ENCODE measurements at places on chromosomes 3 and 15.

DNA sequence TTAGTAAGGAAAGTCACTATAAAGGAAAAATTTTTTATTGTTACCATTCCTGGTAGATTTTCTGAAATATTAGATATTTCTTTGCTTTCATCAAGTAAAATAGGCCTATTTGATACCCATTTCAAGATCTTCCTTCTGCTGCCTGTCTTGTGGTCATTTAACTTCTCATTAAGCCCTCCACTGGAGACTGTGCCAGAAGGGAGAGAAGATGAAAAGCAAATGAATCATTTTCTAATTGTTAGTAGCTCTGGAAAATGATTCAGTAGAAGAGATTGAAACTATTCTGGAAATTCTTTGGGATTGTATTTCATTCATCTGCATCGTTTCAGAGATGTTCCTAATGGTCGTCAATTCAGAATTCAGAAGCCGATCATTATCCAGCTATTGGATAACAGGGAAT is 3.2 kb downstream of the KCTD6 start:
- DNase-seq: no peak

DNA sequence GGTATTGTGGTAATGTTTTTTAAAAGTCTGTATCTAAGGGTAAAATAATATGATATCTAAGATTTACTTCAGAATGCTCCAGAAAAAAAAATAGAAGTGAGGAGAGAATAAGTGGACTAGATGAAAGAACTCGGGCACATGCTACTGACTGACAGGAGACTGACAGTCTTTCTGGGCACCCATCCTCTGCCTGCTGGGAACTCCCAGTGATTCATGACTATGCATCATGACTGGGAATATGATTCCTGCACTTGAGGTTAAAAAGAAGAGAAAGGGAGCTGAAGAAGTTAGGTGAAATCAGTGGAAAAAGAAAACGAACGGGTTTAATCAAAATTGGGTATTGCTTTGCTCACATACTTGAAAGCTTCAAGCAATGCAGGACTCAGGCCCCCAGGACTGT is 35.7 kb upstream of the SPSB4 start:
- DNase-seq: no peak

GRCh38 chr15:101371081-101371480 is 76.0 kb upstream of the SNRPA1 start:
- DNase-seq: no peak

DNA sequence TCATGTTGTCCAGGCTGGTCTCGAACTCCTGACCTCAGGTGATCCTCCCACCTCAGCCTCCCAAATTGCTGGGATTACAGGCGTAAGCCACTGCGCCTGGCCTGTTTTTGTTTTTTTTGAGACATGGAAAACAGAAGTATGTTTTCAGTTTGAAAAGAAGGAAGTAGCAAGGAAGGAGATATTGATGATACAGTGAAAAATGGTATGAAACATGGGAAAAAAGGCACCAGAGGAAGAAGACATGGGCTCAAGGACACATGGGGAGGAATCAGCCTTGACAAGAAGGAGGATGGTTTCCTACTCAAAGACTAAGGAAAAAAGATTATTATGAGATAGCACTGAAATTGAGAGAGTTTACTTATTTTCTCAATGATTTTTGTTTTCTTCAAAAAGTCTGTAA is 30.7 kb downstream of the FMN1 start:
- DNase-seq: no peak

- DNase-seq: no peak
These were observed 515.9 kb downstream of the NLGN1 start for GRCh38 chr3:173913397-173913796.

DNA sequence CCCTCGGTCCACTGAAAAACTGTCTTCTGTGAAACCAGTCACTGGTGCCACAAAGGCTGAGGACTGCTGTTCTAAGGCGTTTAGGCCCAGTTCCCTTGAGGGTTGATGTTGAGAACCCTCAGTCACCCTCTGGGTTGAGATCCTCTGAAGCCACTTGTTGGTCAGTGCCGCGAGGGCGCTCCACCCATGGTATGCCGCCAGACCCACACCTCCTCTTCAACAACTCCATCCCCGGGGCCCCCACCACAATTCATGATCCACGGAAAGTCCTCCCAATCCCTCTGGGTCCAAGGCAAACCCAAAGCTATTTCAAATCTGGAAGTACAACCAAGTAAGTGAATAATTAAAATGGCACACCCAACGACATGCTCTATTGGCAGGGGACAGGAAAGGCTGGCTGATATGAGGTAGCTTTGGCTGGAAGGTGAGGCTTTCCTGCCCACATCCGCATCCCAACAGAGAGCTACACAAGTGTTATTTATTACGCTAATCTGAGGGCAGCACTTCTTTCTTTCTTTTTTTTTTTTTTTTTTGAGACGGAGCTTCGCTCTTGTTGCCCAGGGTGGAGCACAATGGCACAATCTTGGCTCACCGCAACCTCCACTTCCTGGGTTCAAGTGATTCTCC is 58.1 kb downstream of the XXYLT1 start:
- DNase-seq: no peak

GRCh38 chr3:52739730-52740129 is 31.0 kb downstream of the NEK4 start:
- DNase-seq: no peak

GRCh38 chr15:98671060-98672008 is 23.0 kb downstream of the IGF1R start:
- no peak for DNase-seq

DNA sequence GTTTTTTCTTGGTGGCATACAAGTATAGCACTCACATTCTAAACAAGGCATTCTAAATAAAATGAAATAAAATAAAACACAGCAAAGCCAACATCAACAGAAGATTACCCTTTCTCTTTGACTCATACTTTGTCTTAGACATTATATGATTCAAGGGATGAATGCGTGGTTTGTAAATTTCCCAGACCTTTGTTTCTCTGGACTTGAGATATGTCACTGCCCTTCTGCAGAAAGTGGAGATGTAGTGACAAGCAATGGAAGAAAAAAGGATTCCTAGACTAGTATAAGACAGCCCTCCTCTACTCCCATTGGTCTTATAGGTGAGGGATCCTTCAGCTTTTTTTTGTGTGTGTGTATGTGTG is 22.4 kb downstream of the NANOGP8 start:
- DNase-seq: no peak

DNA sequence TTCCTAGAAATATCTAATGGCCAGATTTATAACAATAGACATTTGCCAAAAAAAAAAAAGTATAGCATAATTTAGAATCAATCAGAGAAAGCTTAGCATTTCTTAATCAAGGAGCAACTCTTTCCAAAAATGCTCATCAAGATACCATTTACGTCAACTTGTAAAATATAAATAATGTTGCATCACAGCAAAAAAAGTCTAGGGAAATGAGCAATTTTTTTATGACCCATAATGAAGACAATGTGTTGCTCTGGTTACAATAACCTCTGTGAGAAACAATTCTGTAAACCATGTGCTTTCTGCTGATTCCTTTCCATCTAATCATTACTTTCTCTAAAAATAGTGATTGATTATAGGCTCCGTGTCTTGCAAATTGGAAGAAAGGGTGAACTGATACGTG is 36.3 kb downstream of the KBTBD8 start:
- DNase-seq: no peak

- no peak for DNase-seq
These were observed 130.1 kb downstream of the RTP4 start for GRCh38 chr3:187498211-187498724.

GRCh38 chr3:54337846-54338245 is 215.5 kb downstream of the CACNA2D3 start:
- no peak for DNase-seq

DNA sequence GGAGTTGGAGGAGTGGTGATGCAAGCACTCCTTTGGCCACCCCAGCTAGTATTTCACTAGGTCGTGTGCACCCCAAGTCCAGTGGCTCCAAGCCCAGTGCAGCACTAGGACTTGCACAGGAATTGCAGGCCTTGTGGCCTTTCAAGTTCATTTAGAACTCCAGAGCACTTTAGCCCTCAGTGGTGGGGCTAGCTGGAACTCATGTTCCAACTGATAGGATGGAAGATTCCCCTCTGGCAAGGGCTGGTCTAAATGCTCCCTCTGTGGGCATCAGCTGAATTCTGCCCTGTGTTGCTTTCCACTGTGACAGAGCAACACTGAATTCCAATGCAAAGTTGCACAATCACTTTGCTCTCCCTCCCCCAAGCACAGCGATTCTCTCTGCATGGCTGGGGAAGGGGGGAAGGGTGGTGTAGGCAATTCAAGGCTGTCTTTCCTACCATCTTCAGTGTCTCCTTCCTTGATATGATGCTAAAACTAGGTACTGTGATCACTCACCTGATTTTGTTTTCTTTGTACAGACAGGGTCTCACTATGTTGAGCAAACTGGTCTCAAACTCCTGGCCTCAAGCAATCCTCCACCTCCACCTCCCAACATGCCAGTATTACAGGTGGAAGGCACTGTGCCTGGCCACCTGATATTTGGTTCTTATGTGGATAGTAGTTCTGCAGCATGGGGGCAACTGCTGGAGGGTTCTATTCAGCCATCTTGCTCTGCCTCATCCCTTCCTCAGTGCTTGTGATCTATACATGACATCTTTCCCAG is 10.3 kb downstream of the USF3 start:
- no peak for DNase-seq

DNA sequence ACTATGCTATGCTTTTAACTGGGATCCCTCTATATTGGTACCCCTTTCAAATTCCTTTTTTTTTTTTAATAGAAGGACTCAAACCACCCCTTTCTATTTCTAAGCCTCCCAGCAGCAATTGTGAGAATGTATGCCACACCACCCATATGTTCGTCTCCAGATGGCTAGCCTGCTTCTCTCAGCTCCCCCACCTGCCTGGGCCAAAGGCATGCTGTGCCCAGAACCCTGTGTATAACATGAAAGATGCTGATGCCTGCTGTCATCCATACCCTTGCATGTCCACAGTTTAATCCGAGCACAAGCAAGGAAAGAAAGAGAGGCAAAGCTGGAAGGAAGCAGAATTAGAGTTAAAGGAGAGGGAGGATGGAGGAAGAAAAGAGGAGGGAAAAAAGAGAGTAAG is 159.5 kb upstream of the CNTN6 start:
- no peak for DNase-seq

DNA sequence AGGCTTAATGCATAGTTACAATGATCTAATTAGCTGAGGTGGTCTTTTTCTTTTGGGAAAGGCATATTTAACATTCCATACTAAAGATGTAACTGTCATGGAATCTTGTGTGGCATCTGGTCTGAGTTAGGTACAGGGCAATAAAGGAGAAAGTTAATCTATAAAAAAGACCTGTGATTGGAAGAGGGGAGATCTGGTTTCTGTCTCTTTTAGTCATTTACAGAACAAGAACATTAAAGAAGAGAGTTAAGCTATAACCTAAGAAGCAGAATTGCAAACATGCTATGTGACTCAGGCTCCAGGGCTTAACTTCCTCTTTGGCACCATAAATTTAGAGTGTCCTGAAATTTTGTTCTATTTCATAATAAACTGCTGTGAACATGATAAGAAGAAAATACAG is 47.2 kb upstream of the MME start:
- no peak for DNase-seq

GRCh38 chr3:187558990-187559389 is 111.2 kb downstream of the SST start:
- DNase-seq: no peak

- DNase-seq: no peak
These were observed 73.6 kb downstream of the EEFSEC start for GRCh38 chr3:128226795-128227395.

Data from stimulated activated naive B cell treated with anti-CD40 and anti-IgM and Interleukin-4, amounts not matched to agents 10 μg/mL and 1 μg/mL and 100 μg/mL, for 72 hours (primary cell).